Kidney (tissue), 22 donors: ENCODE measurements at places on chromosomes 7 and 10. TPM values are rescaled to one million over a fixed set of nuclear protein-coding genes. Genes with fewer than 3 reads are reported as not detected.
A peak's percentile ranks its signal among the peaks of the same experiment; 100 is the strongest.

Gene CELF2
- 39.2 TPM for total RNA-seq

- H3K36me3 ChIP-seq: no peaks in the 10 kb centered on the region
- no peak overlapping the region for H3K4me3 ChIP-seq
- H3K27me3 ChIP-seq: no peaks in the 10 kb centered on the region
- H3K4me1 ChIP-seq: peaks cover 9% of the 10 kb centered on the region
Observed at GRCh38 chr10:42952349-42952748, 124.5 kb upstream of the RET start.

Gene FZD8
- 18.8 TPM for total RNA-seq

DNA sequence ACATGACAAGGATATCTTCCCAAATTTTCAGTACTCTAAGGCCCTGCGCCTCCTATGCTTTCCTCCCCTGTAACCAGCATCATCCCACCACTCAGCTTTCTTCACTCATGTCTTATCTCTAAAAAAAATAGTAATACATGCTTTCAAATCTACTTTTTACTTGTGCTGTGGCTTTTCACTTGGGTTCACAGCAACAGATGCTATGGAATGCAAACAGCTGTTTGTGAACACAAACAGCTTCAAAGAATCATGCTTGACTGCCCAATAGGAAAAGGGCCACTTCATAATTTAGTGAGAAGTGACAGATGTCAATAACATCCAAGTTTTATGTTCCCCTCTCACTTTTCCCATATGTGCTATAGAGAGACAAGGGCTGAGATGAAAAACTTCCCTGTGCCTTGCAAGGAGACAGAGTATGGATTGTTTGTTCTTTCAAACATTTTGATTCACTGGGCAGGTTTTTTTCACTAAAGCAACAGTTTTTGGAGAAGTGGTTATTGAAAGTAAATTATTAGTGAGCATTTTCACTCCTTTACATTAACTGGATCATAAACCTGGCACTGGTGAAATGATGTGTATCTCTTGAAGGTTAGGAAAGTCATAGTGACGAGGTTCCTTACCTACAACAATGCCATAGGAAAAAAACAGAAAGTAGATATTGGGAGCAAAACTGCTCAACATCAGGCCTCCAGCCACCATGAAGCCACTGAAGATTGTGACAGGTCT, 37.3 kb downstream of the SLC16A9 start:
- no peak overlapping the region for H3K27ac ChIP-seq
- no peak for DNase-seq
- no peaks in the 10 kb centered on the region for H3K27me3 ChIP-seq
- H3K4me1 ChIP-seq: peaks cover 2% of the 10 kb centered on the region

DNA sequence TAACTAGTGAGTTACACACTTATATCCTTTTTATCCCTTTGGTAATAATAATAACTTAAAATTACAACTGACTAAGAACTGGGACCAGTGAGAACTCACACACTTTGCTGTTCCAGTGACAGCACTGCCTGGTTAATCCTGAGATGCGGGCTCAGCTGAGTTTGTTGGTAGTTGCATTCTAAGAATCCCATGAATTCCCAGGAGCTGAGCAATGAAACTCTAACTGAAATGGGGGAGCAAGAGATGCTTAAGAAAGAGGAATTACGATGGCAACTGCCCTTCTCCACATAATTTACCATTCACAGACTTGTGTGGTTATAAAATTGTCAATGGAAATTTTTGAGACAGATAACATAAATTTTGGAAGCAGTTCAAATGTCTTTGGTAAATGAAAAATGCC, 659.4 kb downstream of the MAGI2 start:
- no peak for DNase-seq
- no peaks in the 10 kb centered on the region for H3K27me3 ChIP-seq
- no peaks in the 10 kb centered on the region for H3K36me3 ChIP-seq
- H3K4me1 ChIP-seq: no peaks in the 10 kb centered on the region

GRCh38 chr7:106151459-106152312, 39.6 kb upstream of the SYPL1 start:
- H3K36me3 ChIP-seq: no peaks in the 10 kb centered on the region
- H3K4me1 ChIP-seq: peaks cover 4% of the 10 kb centered on the region
- no peak for DNase-seq
- no peak overlapping the region for H3K27ac ChIP-seq

Gene MYO1G
- 14.3 TPM for total RNA-seq

GRCh38 chr10:5094265-5095205, at the start of gene AKR1C3:
Gene AKR1C3, plus strand, starts transcription at chr10:5094414. Its CDS starts 31 bp downstream, at chr10:5094445.
- peak; percentile 38 for DNase-seq
- H3K4me1 ChIP-seq: no peaks in the 10 kb centered on the region
- peak within 1 kb of the TSS; percentile 30 for H3K27ac ChIP-seq
- peaks cover 14% of the 10 kb centered on the region for H3K36me3 ChIP-seq

GRCh38 chr7:130150587-130150986, 54.6 kb downstream of the TMEM209 start:
- no peaks in the 10 kb centered on the region for H3K36me3 ChIP-seq
- H3K27me3 ChIP-seq: no peaks in the 10 kb centered on the region
- no peak overlapping the region for H3K4me3 ChIP-seq
- peak; percentile 34 for DNase-seq
- H3K27ac ChIP-seq: no peak overlapping the region

DNA sequence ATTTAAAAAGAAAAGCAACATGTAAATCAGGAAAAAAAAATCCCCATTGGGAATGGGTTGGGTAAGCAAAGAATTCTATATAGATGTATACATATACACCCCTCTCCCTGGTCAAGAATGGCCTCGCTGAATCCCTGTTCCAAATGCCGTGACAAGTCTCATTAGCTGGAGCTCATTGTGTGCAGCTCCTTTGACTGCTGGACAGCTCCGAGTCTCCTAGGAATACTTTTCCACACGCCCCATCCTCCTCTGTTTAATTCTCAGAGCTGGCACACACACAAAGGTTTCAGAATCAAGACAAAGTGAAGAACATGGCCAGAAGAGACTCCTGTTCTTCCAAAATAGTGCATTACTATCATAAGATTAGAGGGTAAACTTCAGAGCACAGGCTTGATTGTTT, 130.9 kb upstream of the MKLN1 start:
- no peak overlapping the region for H3K4me3 ChIP-seq
- DNase-seq: peak; percentile 81
- H3K27ac ChIP-seq: no peak overlapping the region
- H3K27me3 ChIP-seq: no peaks in the 10 kb centered on the region

Gene PPP1R3C
- 20.3 TPM for total RNA-seq

DNA sequence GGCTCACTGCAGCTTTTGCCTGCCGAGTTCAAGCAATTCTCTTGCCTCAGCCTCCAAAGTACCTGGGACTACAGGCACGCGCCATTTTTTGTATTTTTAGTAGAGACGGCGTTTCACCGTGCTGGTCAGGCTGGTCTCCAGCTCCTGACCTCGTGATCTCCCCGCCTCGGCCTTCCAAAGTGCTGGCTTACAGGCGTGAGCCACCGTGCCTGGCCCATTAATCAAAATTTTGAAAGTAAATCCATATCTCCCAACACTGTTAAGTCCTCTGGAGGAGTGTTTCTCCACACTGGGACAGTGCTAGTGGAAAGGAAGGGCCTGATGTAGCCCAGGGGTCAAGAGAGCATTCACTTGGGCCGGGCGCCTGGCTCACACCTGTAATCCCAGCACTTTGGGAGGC, 644.6 kb downstream of the SH2D4B start:
- no peaks in the 10 kb centered on the region for H3K4me1 ChIP-seq
- no peak overlapping the region for H3K4me3 ChIP-seq
- no peak overlapping the region for H3K27ac ChIP-seq
- no peak for DNase-seq

DNA sequence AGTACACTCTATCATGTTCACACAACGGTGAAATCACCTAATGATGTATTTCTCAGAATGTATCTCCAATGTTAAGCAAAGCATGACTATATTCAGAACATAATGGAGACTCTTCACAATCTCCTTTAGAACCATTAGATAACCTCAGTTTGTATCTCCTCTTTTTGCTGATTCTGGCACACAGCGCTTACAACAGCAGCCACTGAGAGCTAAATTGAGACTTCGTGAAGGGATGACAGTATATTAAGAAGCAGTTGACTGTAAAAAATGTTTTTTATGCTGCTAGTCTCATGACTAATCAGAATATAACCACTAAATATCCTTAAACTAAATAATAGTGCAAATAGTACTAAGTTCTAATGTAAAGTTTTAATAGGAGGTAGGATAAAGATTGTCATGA, 46.9 kb downstream of the KMT2E start:
- H3K4me1 ChIP-seq: peaks cover 2% of the 10 kb centered on the region
- no peak overlapping the region for H3K27ac ChIP-seq
- H3K4me3 ChIP-seq: no peak overlapping the region
- no peak for DNase-seq

GRCh38 chr10:60139798-60140566, 233.6 kb upstream of the CCDC6 start:
- peak overlapping the region; percentile 77 for H3K4me3 ChIP-seq
- H3K36me3 ChIP-seq: no peaks in the 10 kb centered on the region
- H3K27me3 ChIP-seq: no peaks in the 10 kb centered on the region
- H3K4me1 ChIP-seq: peaks cover 11% of the 10 kb centered on the region
- peak overlapping the region; percentile 64 for H3K27ac ChIP-seq
- DNase-seq: peak; percentile 18

Gene ZNF92
- total RNA-seq: 9.5 TPM

Gene ADAMTS14
- 0.47 TPM for total RNA-seq

Gene INSYN2A
- 0.28 TPM for total RNA-seq

- peaks cover 4% of the 10 kb centered on the region for H3K36me3 ChIP-seq
- no peaks in the 10 kb centered on the region for H3K4me1 ChIP-seq
- no peak for DNase-seq
- no peak overlapping the region for H3K27ac ChIP-seq
- H3K4me3 ChIP-seq: no peak overlapping the region
- no peaks in the 10 kb centered on the region for H3K27me3 ChIP-seq
Observed at GRCh38 chr7:96127746-96128145, 194.2 kb downstream of the SLC25A13 start.

DNA sequence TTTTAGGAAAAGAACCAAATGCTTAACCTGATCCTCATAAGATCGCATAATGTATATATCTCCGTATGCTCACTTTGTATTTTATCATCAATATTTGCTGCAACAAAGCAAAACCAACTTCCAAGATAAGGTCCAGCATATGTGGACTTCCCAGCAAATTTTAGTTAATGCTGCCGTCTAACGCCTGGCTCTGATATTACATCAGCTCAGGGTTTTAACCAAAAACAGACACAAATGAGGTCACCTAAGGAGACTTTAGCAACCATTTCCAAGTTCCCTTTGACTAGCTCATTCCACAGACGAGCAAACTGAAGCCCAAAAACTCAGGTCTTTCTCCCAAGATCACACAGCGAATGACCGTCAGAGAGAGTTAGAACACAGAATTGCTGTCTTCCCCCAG, 59.4 kb upstream of the UCN3 start:
- H3K4me3 ChIP-seq: no peak overlapping the region
- DNase-seq: no peak
- H3K27me3 ChIP-seq: no peaks in the 10 kb centered on the region

Gene TMEM178B
- 20.0 TPM for total RNA-seq

Gene AMZ1
- 0.16 TPM for total RNA-seq

DNA sequence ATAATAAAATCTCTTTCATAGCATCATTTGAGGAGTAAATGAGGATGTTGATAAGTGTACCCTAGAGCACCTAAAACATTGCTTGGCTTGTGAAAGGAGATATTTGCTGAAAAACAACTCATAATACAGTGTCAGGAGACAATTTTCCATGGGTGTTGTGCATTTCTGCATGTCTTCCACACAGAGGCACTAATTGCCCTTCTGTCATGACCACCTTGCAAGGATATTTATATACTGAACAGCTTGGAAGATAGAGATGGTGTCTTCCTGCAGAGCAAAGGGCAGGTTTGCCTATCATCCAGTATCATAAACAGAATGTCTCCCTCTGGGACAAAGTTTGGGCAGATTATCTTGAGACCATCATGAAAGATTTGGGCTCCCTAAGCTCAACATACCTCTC, 495.2 kb upstream of the LRRN3 start:
- no peaks in the 10 kb centered on the region for H3K36me3 ChIP-seq
- H3K27me3 ChIP-seq: no peaks in the 10 kb centered on the region
- H3K4me1 ChIP-seq: no peaks in the 10 kb centered on the region
- H3K4me3 ChIP-seq: no peak overlapping the region

Gene MICALL2
- 53.4 TPM for total RNA-seq

Gene LRRC18
- total RNA-seq: not detected

DNA sequence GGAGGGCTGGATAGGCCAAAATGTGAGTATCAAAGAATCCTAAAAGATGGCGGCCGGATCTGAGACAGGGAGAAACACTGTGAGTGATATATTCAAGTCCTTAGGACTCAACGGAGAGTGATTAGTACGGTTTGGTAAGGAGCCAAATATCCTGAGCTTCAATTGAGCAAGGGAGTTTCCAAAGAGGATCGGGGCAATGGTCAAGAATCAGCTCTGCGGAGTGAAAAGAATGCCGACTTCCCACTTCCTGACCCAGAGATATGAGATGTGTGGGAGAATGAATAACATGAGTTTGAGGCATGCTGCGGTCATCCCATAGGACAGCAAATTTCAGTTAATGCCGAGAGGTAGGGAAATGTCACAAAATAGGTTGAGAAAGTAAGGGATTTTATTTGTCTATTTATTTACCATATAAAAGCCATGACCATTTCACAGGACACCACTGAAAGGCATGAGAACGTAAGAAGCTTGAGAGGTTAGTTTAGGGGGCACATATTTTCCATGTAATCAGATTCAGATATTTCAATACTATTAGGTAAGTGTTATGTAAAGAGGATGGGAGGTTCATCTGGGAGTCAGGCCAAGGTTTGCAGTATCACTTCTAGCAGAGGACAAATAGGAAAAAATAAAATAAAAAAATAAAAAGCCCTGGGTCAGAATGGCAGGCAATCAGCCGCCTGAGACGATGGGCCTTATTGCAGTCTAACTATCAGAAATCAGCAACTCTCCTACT, 165.6 kb downstream of the HGF start:
- H3K27ac ChIP-seq: no peak overlapping the region
- H3K27me3 ChIP-seq: no peaks in the 10 kb centered on the region
- no peaks in the 10 kb centered on the region for H3K36me3 ChIP-seq
- no peak for DNase-seq

Gene SLC18A3
- not detected for total RNA-seq

- H3K36me3 ChIP-seq: no peaks in the 10 kb centered on the region
- H3K27ac ChIP-seq: no peak overlapping the region
- H3K4me1 ChIP-seq: no peaks in the 10 kb centered on the region
- H3K27me3 ChIP-seq: no peaks in the 10 kb centered on the region
- peak; percentile 6 for DNase-seq
Observed at GRCh38 chr7:11298220-11298619, 324.5 kb downstream of the PHF14 start.

Gene IGFBP1
- not detected for total RNA-seq

GRCh38 chr10:131142517-131143380, 168.8 kb downstream of the TCERG1L start:
- H3K4me1 ChIP-seq: no peaks in the 10 kb centered on the region
- DNase-seq: no peak
- no peaks in the 10 kb centered on the region for H3K36me3 ChIP-seq
- no peak overlapping the region for H3K27ac ChIP-seq
- H3K27me3 ChIP-seq: no peaks in the 10 kb centered on the region
